ENCODE measurements at places on chromosomes 1 and 21.

DNA sequence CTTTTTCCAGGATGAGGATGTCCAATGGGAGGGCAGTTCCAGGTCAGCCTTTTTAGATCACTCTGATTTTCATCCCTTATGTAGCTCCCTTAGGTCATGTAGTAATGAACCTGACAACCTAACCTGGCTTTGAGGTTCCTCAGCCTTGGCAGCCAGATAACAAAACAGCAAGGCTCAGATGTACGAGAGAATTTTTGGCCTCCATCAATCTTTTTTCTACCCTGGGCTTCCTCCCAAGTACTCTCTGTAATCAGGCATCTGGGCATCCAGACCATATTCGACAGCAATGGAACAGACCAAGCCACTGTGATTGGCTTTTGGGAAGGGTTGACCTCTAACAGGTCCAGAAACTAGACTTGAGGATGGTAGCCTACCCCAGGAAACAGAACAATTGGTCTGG, 38.6 kb downstream of the KCNH1 start:
- DNase-seq: no peak

GRCh38 chr21:24183077-24183476, 1424.2 kb downstream of the MRPL39 start:
- DNase-seq: peak; percentile 64

DNA sequence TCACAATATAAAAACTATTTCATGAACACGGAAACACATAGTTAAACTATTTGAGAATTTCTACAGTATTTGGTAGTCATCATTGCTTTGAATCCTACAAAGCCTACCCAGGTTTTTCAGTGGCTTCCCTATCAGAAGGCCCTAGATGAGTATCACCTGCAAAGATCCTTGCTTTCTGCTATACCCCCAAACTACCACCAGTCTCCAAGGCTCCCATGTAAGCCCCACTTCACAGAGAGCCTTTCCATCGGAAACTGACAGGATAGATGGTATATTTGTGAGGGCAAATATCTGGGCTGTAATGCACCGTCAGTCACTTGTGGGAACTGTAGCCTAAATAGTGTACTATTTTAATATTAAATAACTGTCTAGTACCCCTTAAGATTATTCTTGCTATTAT, 674.3 kb downstream of the BRINP3 start:
- no peak for DNase-seq

DNA sequence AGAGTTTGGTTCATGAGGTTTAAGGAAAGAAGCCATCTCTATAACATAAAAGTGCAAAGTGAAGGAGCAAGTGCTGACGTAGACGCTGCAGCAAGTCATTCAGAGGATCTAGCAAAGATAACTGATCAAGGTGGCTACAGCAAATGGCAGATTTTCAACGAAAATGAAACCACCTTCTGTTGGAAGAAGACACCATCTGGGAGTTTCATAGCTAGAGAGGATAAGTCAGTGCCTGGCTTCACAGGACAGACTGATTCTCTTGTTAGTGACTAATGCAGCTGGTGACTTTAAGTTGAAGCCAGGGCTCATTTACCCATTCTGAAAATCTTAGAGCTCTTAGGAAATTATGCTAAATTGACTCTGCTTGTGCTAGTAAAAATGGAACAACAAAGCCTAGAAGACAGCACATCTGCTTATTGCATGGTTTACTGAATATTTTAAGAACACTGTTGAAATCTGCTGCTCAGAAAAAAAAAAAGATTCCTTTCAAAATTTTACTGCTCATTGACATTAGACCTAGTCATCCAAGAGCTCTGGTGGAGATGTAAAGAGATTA, 10.5 kb downstream of the MAEL start:
- no peak for DNase-seq

DNA sequence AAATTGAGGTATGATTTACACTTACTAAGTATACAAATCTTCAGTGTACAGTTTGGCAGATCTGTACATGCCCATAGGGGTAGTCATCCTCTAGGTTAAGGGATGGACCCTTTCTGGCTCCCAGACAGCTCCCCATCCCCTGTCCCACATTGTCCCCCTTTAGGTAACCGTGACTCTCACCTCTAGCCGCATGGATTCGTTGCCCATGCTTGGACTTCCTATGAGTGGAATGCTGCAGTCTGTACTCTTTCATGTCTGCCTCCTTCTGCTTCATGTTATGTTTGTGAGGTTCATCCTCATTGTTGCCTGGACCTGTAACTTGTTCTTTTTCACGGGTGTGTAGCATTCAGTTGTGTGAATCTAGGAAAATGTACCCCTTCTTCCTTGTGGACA, 20.3 kb downstream of the SLC37A1 start:
- no peak for DNase-seq

GRCh38 chr1:30795026-30795425, 37.5 kb upstream of the LAPTM5 start:
- no peak for DNase-seq

DNA sequence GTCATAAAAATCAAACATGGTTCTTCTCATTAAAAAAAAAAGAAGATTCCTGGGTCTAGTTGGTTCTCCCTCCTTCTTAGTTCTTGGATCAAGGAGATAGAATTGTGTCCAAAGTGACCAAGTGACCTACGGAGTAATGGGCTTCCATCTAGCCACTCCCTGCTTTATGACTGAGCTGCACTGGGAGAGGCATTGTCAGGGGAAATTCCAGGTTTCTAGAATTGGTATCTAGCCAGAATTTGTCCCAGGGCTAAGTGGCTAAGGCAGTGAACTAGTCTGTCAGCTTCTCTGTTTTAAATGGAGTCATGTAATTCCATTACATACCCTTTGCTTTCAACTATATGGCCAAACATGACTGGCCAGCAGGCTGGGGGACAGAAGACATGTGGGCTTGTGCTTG, 40.1 kb upstream of the ERG start:
- peak; percentile 19 for DNase-seq

DNA sequence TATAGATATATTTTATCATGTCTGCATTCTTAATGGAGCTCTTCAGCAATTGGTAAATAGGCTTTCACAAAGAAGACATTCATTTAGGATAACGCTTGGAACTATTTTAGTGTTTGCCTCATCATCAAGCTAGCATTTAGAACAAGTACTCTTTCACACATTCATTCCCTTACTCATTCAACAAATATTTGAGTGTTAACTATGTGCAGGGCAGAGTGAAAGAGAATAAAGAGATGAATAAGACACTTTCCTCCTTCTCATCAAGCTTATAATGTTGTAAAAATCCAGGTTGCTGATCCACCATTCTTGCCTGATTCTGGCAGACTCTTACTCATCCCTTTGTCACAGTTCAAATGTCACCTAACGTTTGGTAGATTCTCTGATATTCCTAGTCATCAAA, 386.3 kb upstream of the BEND5 start:
- peak; percentile 65 for DNase-seq

DNA sequence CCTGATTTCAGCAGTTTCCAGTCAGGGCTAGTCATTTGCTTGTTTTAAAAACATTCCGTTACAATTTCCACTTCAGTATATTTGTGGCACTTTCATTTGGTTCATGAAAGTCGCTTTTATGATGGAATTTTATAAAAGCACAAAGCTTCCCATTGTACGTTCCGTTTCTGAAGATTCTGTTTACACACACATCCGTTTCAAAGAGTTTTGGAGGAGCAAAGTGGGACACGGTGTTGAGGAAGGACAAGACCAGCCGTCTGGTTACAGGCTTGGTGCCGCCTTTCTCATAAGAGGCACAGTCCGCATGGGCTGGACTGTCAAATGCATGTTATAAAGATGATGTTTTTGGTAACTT, 60.3 kb downstream of the FAAP20 start:
- DNase-seq: no peak

DNA sequence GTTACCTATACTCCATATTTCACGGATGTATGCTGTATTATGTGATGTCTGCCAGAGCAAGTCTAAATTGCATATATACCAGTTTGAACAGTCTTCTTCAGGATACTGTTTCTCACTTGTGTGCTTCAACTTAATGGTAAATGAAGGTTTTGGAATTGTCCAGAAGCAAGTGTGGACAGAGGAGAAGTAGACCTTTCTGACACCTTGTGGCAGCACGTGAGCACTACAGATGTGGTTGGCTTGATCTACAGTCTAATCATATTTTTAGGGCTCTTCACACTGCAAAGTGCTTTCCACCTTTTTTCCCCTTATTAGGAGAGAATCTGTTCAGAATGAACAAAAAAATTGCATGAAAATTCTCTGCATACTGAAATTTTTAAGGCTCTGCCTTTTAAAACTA, 10.9 kb downstream of the MORC3 start:
- DNase-seq: peak; percentile 57

DNA sequence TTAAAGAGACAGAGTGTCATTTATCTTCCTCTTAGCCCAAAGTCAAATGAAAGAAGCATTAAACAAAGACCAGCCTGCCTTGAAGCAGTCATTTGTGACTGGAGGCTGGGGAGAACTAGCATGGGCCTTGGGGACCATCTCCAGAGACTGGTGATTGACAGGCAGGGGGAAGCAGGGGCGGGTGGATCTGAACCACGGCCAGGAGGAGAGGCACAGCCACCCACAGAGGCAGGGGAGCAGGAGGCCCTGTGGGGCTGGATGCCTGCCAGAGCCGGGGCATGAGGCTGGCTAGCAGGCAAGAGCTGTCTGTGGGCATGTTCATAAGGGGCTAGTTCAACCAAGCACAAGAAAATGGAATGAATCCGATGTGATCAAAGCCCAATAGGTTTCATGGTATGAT, 73.9 kb downstream of the PLXNA2 start:
- DNase-seq: no peak

DNA sequence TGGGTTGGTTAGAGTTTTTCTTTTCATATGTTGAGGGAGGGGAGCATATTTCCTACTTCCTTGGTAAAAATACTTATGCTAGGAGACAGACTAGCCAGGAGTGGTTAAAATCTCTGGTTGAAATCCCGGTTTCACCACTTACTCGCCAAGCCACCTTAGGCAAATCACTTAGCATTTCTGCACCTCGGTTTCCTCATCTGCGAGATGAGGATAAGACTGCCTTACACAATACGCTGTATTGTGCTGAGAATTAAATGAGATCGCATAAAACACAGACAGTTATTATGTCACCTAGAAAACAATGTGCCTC, 1.4 kb downstream of the IFFO2 start:
- DNase-seq: no peak

GRCh38 chr1:214898161-214898560, 184.4 kb upstream of the KCNK2 start:
- DNase-seq: no peak

DNA sequence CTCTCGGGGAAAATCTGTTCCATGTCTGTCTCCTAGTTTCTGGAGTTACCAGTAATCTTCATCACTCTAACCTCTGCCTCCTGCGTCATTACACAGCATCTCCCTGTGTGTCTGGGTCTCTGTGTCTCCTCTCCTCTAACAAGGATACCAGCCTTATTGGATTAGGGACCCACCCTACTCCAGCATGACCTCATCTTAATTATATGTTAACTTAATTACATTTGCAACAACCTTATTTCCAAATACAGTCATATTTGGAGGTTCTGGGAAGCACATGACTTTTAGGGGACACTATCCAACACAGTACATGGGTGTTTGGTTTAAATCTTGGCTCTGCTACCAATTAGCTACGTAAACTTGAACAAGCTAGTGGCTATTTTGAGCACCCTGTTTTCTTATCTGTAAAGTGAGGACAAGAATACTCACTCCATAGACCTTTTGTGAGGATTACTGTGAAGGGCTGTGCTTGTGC, 83.9 kb upstream of the SGIP1 start:
- DNase-seq: no peak

- DNase-seq: no peak
Observed at GRCh38 chr1:26121854-26122773, 10.5 kb downstream of the PDIK1L start.

- DNase-seq: no peak
Observed at GRCh38 chr1:234173968-234174367, 199.3 kb upstream of the COA6 start.

- peak; percentile 50 for DNase-seq
Observed at GRCh38 chr1:17419626-17420328, 19.7 kb downstream of the RCC2 start.

DNA sequence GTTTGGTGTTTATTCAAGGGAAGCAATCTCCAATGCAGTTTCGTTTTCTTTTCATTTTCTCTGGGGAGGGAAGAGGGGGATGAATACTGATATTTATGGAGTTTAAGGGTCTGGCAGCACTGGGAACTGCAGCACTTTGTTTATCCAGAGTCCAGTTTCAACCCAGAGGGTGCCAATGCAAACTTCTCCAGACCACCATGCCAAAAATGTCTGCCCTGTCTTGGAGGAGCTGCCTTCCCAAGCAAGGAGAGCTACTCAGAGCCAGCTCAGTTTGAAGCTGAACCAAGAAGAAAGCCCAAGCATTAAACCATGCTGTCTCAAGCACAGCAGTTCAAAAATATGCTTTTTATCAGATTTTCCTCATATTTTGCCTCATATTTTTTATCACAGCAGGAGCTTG, 589.7 kb downstream of the LMO4 start:
- DNase-seq: no peak

DNA sequence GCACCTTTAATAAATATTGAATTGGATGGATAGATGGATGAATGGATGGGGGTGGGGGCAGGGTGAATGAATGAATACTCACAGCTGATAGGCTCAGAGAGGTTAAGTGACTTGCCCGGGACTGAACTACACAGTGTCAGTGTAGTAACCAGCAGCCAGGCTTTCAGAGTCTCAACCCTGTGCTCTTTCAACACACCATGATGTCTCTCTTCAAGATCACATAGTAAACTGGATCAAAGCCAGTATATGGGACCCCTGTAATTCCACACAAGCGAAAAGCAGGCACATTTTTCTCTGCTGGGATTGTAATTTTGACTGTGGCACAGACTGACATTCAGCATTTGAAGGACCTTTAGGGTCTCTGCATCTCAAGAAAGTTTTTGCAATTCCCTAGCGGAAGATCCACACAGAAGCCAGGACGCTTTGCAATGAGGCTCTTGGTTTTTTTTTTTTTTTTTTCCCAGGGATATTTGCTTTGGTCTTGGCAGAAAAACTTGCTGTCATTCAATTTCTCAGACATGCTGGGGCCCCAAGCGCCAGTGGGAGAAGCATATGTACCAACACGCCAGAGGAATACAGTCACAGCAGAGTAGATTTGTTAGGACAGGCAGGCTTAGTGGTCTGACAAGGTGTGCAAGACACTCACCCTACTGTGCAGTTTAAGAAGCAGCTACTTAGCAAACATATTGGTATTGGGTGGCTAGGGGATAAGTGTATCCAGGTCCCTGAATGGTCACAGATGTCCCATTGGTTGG, 213.1 kb upstream of the CAMK1G start:
- DNase-seq: no peak

- no peak for DNase-seq
Observed at GRCh38 chr1:31409946-31410858, 2.8 kb upstream of the SERINC2 start.

DNA sequence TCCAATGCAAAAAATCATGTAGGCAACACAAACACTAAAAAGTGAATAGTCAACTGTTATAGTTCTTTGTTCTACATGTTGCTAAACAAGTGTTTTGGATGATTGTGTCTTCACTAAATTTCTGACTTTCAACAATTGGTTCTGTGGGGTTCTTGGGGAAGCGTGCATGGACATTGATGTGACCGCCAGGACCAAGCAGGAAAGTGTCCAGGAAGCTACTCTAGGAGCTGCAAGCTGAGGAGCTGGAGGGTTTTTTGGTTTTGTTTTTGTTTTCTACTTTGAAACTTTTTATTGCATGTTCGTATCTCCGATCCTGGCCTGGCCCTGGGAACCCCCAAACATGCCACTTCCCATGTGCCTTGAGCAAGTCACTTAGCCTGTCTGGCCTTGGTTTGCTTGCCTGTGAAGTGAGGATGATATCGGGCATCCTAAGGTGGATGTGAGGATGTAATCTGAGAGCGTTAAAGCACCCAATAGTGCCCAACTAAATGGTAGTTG, 8.0 kb downstream of the TMPRSS3 start:
- no peak for DNase-seq

- no peak for DNase-seq
Observed at GRCh38 chr1:103363008-103363365, 162.5 kb upstream of the RNPC3 start.
